ENCODE measurements at places on chromosomes 3 and 15. TPM values are rescaled to one million over a fixed set of nuclear protein-coding genes. Genes with fewer than 3 reads are reported as not detected.
A peak's percentile ranks its signal among the peaks of the same experiment; 100 is the strongest.

DNA sequence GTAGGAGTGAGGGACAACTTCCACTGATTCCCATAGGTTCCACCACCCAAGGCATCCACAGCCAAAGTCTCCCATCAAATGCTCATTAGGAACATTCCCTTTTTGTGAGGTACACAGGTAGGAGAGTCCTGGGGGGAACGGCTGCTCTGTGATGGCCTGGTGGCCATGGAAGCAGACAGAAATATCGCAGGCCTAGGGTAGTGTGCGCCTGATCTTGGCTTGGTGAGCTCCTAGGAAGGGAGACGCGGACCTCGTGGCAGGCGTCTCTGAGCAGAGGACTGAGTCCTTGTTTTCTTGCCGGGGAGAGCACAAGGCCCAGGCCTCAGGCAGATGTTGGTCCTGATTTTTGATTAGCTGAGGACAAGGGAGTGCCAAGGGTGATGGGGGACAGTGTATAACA lies 99.5 kb downstream of the SNRPN start:
- H3K27ac ChIP-seq = no peak overlapping the region
- H3K27me3 ChIP-seq = no peaks in the 10 kb centered on the region
- peak; percentile 9 for DNase-seq
- no peaks in the 10 kb centered on the region for H3K4me1 ChIP-seq
- H3K36me3 ChIP-seq = peaks cover 47% of the 10 kb centered on the region
- H3K4me3 ChIP-seq = no peak overlapping the region

GRCh38 chr3:4520033-4520816 lies 27.1 kb downstream of the ITPR1 start:
- no peaks in the 10 kb centered on the region for H3K27me3 ChIP-seq
- no peak overlapping the region for H3K27ac ChIP-seq
- no peak for DNase-seq
- no peak overlapping the region for H3K4me3 ChIP-seq
- H3K4me1 ChIP-seq = peaks cover 4% of the 10 kb centered on the region
- no peaks in the 10 kb centered on the region for H3K36me3 ChIP-seq

- DNase-seq = no peak
- H3K27me3 ChIP-seq = no peaks in the 10 kb centered on the region
- H3K36me3 ChIP-seq = no peaks in the 10 kb centered on the region
- no peaks in the 10 kb centered on the region for H3K4me1 ChIP-seq
Observed at GRCh38 chr3:157738441-157738840, 235.2 kb upstream of the VEPH1 start.

- no peak overlapping the region for H3K27ac ChIP-seq
- H3K4me1 ChIP-seq = no peaks in the 10 kb centered on the region
- no peaks in the 10 kb centered on the region for H3K36me3 ChIP-seq
- H3K4me3 ChIP-seq = no peak overlapping the region
- no peak for DNase-seq
Observed at GRCh38 chr3:20325563-20325962, 139.6 kb upstream of the SGO1 start.

DNA sequence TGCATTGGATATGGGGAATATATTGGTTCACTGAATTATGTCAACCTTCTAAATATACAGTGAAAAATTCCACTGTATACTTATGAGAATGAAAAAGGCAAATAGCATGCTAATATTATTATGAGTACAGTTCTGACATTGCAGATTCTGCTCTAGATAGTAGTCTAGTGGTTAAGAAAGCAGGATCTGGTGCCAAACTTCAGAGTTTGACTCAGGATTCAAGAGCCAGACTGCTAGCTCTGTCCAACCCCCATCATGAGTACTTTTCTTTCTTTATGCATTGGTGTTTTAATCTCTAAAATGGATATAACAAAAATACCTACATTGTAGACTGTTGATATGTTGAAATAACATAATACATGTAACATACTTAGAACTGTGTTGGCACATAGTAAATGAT lies 57.3 kb upstream of the PLSCR4 start:
- H3K27me3 ChIP-seq = no peaks in the 10 kb centered on the region
- no peaks in the 10 kb centered on the region for H3K36me3 ChIP-seq
- H3K27ac ChIP-seq = peak overlapping the region; percentile 22
- H3K4me3 ChIP-seq = no peak overlapping the region

- no peaks in the 10 kb centered on the region for H3K27me3 ChIP-seq
- H3K4me3 ChIP-seq = no peak overlapping the region
- no peaks in the 10 kb centered on the region for H3K36me3 ChIP-seq
- H3K27ac ChIP-seq = no peak overlapping the region
- no peaks in the 10 kb centered on the region for H3K4me1 ChIP-seq
Observed at GRCh38 chr3:155701882-155702465, 42.9 kb downstream of the PLCH1 start.

DNA sequence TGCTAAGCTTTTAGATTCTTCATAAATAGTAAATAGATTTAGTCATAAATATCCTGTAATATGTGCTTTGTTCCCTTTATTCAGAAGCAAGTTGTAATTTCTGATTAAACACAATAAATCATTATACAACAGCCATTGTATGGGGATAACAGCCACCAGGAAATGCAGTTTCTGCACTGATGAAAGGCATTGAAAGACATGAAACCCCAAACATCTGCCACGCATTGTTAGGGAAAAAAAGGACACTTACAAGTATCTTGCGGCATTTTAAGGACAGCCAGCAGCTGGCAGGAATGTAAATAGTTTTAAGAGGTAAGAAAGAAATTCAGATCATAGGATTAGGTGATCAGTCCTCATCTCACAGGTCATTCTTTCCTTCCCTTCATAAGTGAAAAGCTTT lies 801.1 kb upstream of the LMCD1 start:
- H3K27ac ChIP-seq = no peak overlapping the region
- no peaks in the 10 kb centered on the region for H3K4me1 ChIP-seq
- no peak overlapping the region for H3K4me3 ChIP-seq
- H3K36me3 ChIP-seq = peaks cover 4% of the 10 kb centered on the region

DNA sequence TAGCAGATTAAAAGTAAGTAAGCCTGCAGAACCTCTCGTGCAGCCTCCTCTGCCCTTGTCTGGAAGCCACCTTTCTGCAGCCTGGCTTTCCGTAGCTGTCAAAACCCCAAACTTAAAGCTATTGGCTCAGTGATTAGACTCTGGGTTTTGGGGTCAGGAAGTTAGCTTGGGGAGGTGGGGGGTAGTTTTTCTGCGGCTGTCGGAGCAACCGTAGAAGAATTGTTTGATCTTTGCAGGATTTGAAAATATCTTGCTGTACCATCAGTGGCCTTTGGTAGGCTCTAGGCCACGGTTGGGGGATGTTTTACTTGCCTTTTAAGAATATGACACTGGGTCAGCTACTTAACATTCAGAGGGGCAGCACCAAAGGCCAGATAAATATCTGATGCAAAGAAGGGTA lies 88.4 kb upstream of the RASGRP1 start:
- no peak for DNase-seq
- H3K27me3 ChIP-seq = no peaks in the 10 kb centered on the region
- H3K27ac ChIP-seq = no peak overlapping the region
- no peaks in the 10 kb centered on the region for H3K4me1 ChIP-seq

GRCh38 chr3:143848704-143849103 lies 436 bp upstream of the SLC9A9 start:
- H3K4me1 ChIP-seq = peaks cover 3% of the 10 kb centered on the region
- peak overlapping the region; percentile 58 for H3K4me3 ChIP-seq
- H3K36me3 ChIP-seq = no peaks in the 10 kb centered on the region
- DNase-seq = no peak
- peak overlapping the region; percentile 62 for H3K27ac ChIP-seq

- H3K36me3 ChIP-seq = no peaks in the 10 kb centered on the region
- no peak for DNase-seq
- no peaks in the 10 kb centered on the region for H3K27me3 ChIP-seq
- H3K4me1 ChIP-seq = no peaks in the 10 kb centered on the region
- H3K4me3 ChIP-seq = no peak overlapping the region
Observed at GRCh38 chr3:183539811-183540210, 15.7 kb downstream of the KLHL6 start.

- no peaks in the 10 kb centered on the region for H3K4me1 ChIP-seq
- H3K27ac ChIP-seq = no peak overlapping the region
- H3K4me3 ChIP-seq = no peak overlapping the region
- no peak for DNase-seq
Observed at GRCh38 chr15:51083641-51084166, 11.0 kb downstream of the TNFAIP8L3 start.

DNA sequence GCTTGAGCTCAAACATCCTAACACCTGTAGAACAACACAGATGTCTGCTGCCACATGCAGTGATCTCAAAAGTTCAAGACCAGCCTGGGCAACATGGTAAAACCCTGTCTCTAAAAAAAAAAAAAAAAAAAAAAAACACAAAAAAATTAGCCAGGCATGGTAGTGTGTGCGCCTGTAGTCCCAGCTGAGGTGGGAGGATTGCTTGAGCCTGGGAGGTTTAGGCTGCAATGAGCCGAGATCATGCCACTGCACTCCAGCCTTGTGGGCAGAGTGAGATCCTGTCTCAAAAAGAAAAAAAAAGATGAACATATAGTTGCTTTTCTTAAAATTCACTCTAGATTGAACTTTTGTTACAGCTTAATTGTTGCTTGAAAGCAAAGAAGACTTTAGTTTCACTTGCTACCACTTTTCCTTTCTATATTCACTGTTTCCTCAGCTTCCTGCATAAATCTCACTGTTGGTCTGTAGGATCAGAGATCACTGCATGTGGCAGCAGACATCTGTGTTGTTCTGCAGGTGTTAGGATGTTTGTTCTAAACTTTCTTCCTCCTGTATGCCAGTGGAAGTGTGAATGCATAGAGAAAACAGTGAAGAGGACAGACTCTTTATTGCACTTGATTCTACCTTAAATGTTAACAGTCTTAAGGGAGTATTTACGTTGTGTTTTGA lies 12.6 kb downstream of the RAB11A start:
- no peak overlapping the region for H3K27ac ChIP-seq
- H3K27me3 ChIP-seq = no peaks in the 10 kb centered on the region
- no peak for DNase-seq
- H3K4me1 ChIP-seq = no peaks in the 10 kb centered on the region
- no peak overlapping the region for H3K4me3 ChIP-seq
- H3K36me3 ChIP-seq = peaks cover 3% of the 10 kb centered on the region

- no peak for DNase-seq
- H3K4me1 ChIP-seq = no peaks in the 10 kb centered on the region
- H3K27ac ChIP-seq = no peak overlapping the region
- H3K36me3 ChIP-seq = no peaks in the 10 kb centered on the region
- H3K27me3 ChIP-seq = no peaks in the 10 kb centered on the region
Observed at GRCh38 chr15:36371509-36371908, 207.9 kb upstream of the CDIN1 start.

GRCh38 chr15:90882781-90883525 lies 1.4 kb upstream of the FES start:
- H3K36me3 ChIP-seq = peaks cover 5% of the 10 kb centered on the region
- no peak overlapping the region for H3K4me3 ChIP-seq
- H3K27ac ChIP-seq = peak overlapping the region; percentile 92
- peaks cover 11% of the 10 kb centered on the region for H3K4me1 ChIP-seq

DNA sequence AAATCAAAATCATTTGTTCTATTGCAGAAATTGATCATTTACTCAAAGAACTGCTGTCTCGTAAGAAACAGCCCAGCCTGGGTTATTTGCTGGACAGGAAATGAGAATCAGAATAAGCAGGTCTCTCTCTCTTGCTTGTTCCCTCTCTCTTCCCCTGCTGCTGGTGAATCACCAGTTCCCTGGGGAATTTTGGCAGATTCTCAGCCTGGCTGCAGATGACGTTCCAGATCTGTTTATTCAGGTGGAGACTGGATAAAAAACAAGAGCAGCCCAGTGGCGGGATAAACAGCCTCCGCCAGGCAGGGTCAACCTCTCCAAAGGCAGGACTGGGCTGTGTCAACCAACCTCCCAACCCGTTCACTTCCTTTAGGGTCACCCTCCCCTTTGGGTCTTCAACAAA lies 72.1 kb downstream of the LRIG1 start:
- peak overlapping the region; percentile 88 for H3K27ac ChIP-seq
- H3K4me1 ChIP-seq = peaks cover 41% of the 10 kb centered on the region
- no peaks in the 10 kb centered on the region for H3K36me3 ChIP-seq
- peak; percentile 93 for DNase-seq
- H3K4me3 ChIP-seq = peak overlapping the region; percentile 40

DNA sequence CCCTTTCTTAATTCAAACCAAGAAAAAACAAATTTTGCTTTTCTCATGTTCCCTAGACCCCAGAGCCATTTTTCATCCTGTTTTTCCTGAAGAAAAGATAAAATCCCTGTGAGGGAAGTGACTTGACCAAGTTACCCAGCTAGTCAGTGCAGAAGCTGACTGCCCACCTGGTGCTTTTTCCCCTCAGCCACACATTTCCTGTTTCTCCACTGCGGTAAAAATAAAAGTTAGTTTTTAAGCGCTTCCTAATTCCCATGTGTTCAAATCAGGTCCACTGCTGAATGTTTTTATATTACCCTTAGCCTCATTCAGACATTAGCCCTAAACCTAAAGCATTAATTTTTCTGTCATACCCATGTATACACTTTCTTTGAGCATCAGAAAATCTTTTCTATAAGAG lies 26.1 kb downstream of the PPP2R3A start:
- no peaks in the 10 kb centered on the region for H3K4me1 ChIP-seq
- no peak for DNase-seq
- H3K36me3 ChIP-seq = no peaks in the 10 kb centered on the region
- no peak overlapping the region for H3K4me3 ChIP-seq

DNA sequence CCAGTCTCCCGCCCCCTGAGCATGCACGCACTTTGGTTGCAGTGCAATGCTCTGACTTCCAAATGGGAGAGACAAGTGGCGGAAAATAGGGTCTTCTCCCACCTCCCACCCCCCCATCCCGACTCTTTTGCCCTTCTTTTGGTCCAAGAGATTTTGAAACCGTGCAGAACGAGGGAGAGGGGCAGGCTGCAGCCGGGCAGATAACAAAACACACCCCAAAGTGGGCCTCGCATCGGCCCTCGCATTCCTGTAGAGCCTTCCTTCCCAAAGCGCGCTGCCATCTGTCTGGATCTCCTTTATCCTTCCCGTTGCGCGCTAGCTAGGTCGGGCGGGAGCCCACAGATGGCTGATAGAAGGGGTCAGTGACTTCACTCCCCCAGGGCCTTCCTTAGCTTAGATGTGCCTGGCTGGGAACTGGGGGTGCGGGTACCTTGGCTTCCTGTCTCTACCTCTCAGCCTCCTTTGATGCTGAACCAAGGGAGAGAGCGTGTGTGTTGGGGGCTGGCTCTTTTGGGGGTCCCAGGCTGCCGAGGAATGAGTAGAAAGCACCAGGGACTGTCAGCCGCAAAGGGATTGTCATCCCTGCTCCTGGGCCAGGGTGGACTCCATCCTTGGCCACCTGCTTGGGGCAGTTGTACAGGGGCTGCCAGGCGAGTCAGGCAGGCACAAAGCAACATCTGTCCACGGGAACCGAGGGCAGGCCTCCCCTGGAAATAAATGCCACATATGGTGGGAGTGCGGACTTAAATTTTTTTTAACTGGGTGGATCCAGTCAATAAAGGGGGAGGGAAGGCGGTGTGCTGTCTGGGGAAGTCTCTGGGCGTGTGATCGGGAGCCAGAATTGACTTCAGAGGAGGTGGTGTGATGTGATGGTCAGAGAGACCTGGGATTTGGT lies 1.8 kb downstream of the SMAD3 start:
- no peaks in the 10 kb centered on the region for H3K27me3 ChIP-seq
- peak overlapping the region; percentile 94 for H3K4me3 ChIP-seq
- H3K27ac ChIP-seq = peak overlapping the region; percentile 86
- H3K36me3 ChIP-seq = no peaks in the 10 kb centered on the region
- no peak for DNase-seq

The SOX14 gene
- not detected for total RNA-seq

The VEPH1 gene
- total RNA-seq = 20.9 TPM

The SLC25A20 gene
- 30.2 TPM for total RNA-seq

The ROBO2 gene
- total RNA-seq = 0.98 TPM

The SIDT1 gene
- 52.8 TPM for total RNA-seq

The GOLGA6A gene
- not detected for total RNA-seq

The ANKRD28 gene
- 89.8 TPM for total RNA-seq
